ENCODE measurements at places on chromosomes 1 and 21. TPM values are rescaled to one million over a fixed set of nuclear protein-coding genes. Genes with fewer than 3 reads are reported as not detected.

FCRLB gene
- total RNA-seq: 0.47 TPM

DNA sequence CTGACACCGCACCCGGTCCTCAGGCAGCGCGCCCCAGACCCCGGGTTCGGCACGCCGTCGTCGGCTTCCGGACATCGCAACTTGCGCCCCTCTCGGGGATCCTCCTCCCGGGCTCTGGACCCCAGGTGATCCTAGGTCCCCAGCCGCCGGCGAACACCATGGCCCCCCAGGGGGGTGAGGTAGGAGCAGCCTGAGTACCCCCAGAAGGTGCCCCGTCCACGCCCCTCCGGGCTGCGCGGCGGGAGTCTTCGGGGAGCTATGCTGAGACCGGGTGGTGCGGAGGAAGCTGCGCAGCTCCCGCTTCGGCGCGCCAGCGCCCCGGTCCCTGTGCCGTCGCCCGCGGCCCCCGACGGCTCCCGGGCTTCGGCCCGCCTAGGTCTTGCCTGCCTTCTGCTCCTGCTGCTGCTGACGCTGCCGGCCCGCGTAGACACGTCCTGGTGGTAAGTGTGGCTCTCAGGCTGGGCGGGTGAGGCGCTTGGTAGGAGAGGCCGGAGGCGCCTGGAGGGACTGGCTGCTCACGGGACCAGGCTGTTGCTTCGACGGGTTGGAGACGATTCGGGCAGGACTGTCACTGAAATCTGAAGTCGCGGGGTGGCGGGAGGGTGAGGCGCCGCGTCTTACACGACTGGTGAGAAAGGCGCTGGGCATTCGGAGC is 367 bp downstream of the WNT2B start:
- no peak for DNase-seq

GJA9 gene
- not detected for total RNA-seq

- peak; percentile 86 for DNase-seq
Observed at GRCh38 chr1:157994704-157995582, 1.5 kb downstream of the KIRREL1 start.

DNA sequence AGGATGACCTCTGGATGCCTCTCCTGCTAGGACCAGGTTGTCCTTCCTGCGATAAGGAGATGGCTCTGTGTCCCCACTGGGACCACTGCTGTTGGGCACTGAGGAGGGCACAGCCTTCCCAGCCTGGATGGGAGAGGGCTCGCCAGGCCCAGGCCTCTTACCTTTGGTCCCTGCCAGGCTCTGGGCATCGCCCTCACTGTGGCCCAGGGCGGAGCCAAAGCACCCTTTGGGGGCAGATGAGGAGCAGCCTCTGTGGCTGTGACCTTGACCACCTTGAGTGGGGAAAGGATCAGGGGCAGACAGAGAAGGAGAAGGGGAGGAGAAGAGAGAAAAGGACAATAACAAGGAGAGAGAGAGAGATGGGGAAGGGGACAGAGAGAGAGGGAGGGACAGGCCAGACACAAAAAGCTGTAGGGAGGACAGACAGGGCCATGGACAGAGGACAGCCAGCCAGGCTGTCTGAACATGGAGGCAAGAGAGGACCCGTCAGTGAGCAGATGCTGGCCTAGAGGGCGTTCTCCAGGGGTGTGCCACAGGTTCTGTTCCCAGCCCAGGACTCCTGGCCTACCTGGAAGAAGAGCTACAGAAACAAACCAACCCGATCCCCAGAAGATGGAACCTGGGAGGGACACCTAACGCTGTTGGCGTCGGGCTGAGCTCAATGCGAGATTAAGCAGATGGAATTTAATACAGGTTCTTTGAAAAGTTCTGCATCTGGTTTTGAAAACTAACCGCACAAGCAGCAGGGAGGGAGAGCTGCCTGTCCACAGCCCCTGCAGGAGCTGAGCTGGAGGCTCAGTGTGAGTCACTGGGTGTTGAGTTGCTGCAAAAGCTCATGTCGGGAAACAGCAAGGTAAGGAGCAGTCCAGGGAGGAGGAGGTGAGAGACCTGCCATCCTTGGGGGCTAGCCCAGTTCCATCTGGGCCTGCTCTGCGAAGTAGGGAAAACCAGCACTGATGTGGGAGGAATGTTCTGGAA is 262.1 kb downstream of the PTPRU start:
- no peak for DNase-seq

AXDND1 gene
- total RNA-seq: not detected

- DNase-seq: no peak
Observed at GRCh38 chr1:193299038-193299437, 112.6 kb upstream of the B3GALT2 start.

DNA sequence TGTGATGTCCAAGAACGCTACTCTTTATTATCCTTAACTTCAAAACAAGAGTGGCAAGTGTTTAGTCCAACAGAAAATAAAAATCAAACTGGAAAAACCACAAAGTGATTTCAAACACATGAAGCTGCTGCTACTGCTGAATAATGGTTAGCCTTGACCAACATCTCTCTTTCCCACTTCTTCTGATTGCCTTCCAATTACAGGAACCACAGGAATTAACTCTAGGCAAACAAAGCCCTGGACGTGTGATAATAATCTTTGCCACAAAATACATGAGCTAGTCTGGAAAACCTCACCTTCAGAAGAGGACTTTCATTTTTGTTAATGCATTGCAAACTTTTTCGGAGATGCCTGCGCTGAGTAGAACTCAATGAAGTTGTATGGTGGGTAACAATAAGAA is 48.6 kb upstream of the COL11A1 start:
- no peak for DNase-seq

DNA sequence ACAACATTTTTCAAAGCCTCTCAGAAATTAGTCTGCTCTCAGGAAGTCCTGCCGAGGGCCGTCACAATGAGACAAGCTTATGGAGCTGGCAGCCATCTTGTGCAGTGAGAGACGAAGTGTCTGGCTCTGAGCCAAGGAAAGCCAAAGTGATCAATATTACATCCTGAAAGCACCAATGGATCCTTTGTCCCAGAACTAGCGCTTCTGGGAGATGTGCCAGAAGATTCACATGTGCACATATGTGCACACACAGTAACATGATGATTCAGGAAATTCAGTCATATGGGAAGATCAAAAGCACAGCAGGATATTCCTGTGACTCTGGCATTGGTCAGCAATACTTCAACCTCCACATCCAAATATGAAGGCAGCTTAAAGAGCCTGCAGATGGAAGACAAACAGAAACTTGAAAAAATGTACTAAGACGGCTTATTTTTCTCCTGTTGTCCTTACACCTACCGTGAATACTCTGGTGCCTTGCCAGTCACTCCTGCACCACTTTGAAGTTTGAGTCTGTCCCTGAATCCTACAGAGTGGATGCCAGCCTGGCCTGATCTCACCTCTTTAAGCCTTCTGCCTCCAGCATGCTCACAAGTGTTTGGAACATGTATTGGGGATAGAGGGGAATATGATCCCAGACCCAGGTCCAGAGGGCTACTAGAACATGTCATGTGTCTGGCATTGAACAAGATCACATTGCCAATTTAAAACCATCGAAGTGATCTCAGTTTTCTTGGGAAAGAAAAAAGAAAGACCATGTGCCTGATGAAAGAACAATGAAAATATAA is 44.5 kb upstream of the PRRX1 start:
- peak; percentile 39 for DNase-seq

ATP6V1G3 gene
- not detected for total RNA-seq

GRCh38 chr1:10663678-10664035 is 132.8 kb downstream of the CASZ1 start:
- no peak for DNase-seq

PROK1 gene
- total RNA-seq: not detected

DNA sequence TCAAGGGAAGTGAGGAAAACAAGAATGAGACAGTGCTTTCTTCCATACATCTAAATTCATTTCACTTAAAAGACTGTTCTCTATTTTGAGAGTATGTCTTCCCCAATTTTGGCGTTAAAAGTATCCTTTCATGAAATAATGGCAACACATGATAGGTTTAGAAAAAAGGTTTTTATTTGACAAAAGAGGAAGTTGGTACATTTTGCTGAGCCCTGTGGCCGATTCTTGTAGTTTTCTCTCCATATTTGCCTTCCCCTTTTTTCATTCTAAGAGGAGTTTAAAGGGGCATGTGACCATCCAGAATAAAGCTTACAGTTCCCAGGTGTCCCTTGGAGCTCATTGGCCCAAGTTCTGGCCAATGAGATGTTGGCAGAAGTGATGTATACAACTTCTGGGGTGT is 140.4 kb upstream of the KCNE2 start:
- DNase-seq: no peak

GRCh38 chr1:246365708-246366107 is 141.4 kb downstream of the SMYD3 start:
- no peak for DNase-seq

DNA sequence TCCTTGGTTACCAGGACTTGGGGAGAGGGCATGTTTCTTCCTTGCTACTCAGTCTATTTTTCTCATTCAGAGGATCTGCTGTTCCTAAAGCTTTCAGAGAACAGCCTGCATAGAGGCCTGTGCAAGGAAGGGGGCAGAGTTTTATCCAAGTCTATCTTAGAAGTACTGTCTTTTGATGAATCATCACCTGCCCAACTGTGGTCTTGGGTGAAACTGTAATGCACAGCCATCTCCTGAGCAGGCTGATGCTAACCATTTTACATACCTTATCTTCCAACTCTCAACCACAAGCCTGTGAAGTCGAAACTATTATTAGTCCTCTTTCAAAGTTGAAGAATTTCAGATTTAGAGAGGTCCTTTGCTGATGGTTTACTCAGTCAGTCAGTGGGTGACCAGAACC is 368.0 kb downstream of the HHAT start:
- no peak for DNase-seq

Data from MG63 (cell line).